ENCODE measurements at places on chromosomes 16 and 17. TPM values are rescaled to one million over a fixed set of nuclear protein-coding genes. Genes with fewer than 3 reads are reported as not detected.

Gene SEPTIN12
- total RNA-seq: not detected

Gene CDRT15L2
- not detected for total RNA-seq

Gene KRTAP4-1
- total RNA-seq: not detected

Gene CACNG5
- not detected for total RNA-seq

Gene C16orf46
- 0.58 TPM for total RNA-seq

Gene NTN1
- total RNA-seq: 0.82 TPM

Gene CAPNS2
- not detected for total RNA-seq

Gene CETP
- total RNA-seq: 27.1 TPM

Gene LDHD
- total RNA-seq: 0.12 TPM

Gene FADS6
- total RNA-seq: not detected

Gene PLCG2
- total RNA-seq: 26.4 TPM

Gene GNG13
- not detected for total RNA-seq

Gene COTL1
- 311 TPM for total RNA-seq

Gene OTOA
- total RNA-seq: 0.06 TPM

Gene DNAAF8
- total RNA-seq: 0.68 TPM

Gene FAM234A
- 112 TPM for total RNA-seq

Gene SYCE1L
- total RNA-seq: 11.6 TPM

Gene XYLT1
- total RNA-seq: 6.0 TPM

Gene TEX19
- not detected for total RNA-seq

Gene PTGES3L
- total RNA-seq: 3.2 TPM

Gene CXCL16
- total RNA-seq: 18.0 TPM

Gene ACSM2A
- total RNA-seq: not detected

Gene ALOXE3
- not detected for total RNA-seq

Gene WDR45B
- 78.3 TPM for total RNA-seq

Gene WNT3
- 0.47 TPM for total RNA-seq

Gene TSEN54
- total RNA-seq: 16.0 TPM

Gene PRSS53
- total RNA-seq: 0.68 TPM

Gene RNF222
- not detected for total RNA-seq

Gene GCSH
- 17.2 TPM for total RNA-seq
